Left forelimb (tissue), 1 donor: ENCODE measurements at places on chromosomes 1 and 21.

- no peak for DNase-seq
Measured at GRCh38 chr1:224665016-224665415, 48.9 kb downstream of the CNIH3 start.

DNA sequence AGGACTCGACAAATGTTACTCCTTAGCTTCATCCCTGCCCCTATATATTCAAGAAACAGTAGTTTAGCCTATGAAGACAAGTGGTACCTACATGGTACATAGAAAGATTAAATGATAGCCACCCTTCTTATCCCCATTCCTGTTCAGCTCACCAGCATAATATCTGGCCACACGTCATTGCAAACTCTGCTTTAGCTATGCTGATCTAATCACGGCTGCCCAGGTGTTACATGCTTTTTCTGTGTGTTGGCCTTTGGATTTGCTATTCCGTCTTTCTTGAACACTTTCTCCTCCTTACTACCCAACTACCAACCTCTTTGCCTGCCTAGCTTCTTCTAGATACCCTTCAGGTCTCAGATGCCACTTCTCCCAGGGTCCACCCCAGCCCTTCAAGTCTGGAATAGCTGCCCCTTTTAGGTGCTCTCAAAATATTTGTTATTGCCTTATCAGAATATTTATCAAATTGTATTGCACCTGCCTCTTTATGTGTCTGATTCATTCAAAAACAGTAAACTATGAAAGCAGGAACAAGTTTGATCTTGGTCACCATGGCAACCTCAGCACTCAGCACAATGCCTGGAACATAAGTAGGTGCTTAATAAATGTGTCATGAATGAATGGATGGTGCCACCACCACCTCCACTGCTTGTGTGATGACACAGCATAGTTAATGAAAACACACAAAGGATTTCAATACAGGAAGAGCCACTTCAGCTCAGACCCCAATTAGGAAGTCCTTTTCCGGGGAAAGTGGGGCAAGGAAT is 11.4 kb upstream of the DNASE2B start:
- DNase-seq, result no peak

- no peak for DNase-seq
Measured at GRCh38 chr1:192474080-192474683, 101.4 kb upstream of the RGS1 start.

DNA sequence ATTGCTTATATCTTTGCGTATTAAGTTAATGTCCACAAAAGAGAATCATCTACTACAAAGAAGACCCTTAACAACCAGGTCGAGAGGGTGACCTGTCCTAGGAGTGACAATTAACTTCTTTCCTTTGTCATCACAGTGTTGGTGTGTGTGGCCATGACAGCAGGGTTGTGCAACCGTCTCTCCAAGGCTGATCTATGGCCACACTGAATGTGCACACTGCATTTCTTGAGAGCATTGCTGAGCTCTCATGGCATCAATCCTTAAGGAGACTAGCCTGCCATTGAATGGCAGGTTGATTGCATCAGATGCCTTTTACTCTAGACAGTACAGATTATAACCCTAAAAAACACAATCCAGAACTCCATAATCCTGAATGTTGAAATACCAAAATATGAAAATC is 86.5 kb upstream of the OLFM3 start:
- no peak for DNase-seq

GRCh38 chr1:109891930-109892329 is 18.7 kb upstream of the CSF1 start:
- DNase-seq, result no peak

- no peak for DNase-seq
Measured at GRCh38 chr1:112544011-112544688, 35.4 kb downstream of the WNT2B start.

DNA sequence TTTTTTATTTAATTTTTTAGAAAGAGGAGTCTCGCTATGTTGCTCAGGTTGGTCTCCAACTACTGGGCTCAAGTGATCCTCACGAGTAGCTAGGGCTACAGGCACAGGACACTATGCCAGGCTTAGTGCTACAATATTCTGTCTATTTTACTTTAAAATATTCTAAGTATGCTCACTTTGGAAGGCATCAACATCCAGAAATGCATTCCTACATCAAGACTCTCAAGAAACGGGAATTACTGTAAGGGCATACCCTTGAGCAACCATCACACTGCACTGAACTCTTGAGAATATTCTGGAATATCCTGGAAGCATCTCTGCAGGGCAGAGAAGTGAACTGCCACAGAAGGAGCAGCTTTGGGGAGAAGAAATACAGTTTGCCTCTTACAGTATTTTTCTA is 565 bp upstream of the DMRTB1 start:
- DNase-seq, result no peak

- DNase-seq, result no peak
Measured at GRCh38 chr1:118363396-118363795, 178.4 kb upstream of the SPAG17 start.

DNA sequence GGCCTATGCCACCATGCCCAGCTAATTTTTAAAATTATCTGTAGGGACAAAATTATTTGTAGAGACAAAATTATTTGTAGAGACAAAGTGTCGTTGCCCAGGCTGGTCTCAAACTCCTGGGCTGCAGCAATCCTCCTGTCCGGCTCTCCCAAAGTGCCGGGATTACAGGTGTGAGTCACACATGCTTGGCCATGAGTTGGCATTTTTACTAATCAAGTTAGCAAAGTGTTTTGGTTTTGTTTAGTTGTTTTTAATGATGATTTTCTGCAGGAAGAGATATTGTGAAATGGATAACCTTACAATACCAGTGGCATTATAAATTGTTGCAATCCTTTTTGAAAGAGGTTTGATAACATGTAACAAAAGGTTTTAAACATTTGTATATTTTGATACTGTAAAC is 65.3 kb upstream of the MAGI3 start:
- no peak for DNase-seq

DNA sequence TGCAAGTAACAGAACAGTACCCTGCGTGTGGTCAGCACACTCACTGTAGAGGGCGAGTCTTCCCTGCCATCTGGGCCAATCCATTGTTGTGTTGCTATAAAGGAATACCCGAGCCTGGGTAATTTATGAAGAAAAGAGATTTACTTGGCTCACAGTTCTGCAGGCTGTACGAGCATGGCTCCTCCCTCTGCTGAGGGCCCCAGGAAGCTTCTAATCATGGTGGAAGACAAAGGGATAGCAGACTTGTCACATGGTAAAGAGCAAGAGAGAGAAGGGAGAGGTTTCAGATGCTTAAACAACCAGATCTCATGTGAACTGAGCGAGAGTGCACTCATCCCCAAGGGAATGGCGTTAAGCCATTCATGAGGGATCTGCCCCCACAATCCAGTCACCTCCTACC is 126.2 kb downstream of the CNIH3 start:
- DNase-seq, result no peak

DNA sequence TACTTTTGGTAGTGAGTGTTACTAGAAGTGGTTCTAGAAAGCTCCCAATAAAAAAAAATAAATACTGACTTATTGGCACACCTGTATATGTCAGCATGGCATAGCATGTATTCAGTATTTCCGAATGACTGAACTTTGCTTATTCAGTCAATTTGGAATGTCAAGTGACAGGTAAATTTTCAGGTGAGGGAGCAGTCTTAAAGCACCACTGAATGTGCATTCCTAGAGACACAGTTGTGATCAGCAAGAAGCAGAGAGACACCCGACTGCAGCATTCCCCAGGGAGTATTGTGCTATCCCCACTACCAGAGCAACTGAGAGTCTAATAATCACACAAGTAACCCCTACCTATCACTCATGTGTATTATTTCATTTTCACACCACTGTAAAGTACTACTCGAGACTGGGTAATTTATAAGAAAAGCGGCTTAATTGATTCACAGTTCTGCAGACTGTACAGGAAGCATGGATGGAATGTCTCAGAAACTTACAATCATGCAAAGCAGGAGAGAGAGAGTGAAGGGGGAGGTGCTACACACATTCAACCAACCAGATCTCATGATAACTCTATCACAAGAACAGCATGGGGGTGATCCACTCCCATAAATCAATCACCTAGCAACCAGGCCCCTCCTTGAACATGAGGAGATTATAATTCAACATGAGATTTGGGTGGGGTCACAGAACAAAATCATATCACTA is 201.5 kb downstream of the TBX15 start:
- DNase-seq, result no peak

DNA sequence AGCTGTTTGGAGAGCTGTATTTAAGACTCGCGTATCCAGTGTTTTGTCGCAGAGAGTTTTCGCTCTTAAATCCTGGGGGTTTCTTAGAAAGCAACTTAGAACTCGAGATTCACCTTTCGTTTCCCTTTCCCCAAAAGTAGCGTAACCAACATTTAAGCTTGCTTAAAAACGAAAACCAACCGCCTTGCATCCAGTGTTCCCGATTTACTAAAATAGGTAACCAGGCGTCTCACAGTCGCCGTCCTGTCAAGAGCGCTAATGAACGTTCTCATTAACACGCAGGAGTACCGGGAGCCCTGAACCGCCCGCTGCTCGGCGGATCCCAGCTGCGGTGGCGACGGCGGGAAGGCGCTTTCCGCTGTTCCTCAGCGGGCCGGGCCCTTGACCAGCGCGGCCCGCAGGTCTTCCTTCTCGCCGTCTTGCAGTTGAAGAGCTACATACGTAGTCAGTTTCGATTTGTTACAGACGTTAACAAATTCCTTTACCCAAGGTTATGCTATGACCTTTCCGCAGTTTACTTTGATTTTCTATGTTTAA is 1.9 kb downstream of the OLIG1 start:
- no peak for DNase-seq

DNA sequence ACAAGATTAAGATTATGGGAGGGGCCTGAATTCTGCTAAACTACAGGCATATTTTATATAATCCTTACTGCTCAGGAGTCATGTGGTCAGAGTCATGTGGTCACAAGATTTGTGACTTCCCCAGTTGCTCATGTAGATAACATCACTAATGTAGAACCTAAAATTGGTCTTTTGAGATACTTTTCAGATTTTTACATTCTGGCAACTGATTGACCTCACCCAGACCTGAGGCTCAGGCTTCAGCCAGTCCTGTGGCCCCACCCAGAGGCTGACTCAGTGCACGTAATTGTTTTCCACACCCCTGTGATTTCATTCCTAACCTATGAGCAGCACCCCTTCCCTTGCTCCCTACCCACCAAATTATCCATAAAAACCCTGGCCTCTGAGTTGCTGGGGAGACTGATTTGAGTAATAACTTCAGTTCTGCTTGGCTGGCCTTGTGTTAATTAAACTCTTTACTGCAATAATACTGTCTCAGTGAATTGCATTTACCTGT is 41.7 kb upstream of the ZNF326 start:
- DNase-seq, result no peak

- DNase-seq, result no peak
Measured at GRCh38 chr21:33940164-33940880, 24.7 kb upstream of the ATP5PO start.

DNA sequence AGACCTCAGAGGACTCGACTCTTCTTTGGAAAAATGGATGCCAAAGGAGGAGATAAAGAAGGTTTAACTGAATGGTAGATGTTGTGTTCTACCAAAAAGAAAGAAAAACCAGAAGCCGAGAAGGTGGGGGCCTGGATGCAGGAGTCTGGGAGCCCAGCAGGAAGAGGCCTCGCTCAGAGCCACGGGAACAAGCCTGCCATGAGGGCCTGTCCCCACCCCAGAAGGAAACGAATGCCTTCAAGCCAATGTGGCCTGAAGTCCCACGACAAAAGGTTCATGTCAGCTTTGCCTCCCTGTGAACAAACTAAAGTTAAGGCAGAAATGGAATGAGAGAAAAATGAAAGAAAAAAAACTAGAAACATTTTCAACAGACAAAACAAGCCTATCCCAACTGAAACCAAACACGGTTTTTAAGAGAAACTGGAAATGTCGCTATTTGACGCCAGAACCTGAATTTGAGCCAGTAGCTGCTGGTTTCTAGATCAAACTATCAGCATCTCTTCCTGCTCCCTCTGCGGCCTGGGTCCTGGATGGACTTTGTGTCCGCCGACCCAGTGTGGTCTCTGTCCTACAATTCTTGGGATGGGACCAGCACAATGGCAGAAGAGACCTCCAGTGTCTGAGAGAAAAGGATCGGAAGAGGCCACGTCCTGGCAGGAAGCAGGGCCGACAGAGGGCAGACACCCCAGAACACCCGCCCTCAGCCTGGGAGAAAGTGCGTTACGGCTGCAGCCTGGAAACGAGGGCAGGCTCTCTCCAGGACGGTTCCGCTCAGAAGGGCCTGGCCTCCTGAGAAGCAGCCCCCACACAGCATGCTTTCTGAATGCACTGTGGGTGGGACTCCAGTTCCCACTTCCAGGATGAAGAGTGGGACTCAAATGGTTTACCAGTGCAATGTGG is 35.2 kb downstream of the SLC45A1 start:
- no peak for DNase-seq

GRCh38 chr1:54297596-54298283 is 97.8 kb downstream of the MRPL37 start:
- no peak for DNase-seq

DNA sequence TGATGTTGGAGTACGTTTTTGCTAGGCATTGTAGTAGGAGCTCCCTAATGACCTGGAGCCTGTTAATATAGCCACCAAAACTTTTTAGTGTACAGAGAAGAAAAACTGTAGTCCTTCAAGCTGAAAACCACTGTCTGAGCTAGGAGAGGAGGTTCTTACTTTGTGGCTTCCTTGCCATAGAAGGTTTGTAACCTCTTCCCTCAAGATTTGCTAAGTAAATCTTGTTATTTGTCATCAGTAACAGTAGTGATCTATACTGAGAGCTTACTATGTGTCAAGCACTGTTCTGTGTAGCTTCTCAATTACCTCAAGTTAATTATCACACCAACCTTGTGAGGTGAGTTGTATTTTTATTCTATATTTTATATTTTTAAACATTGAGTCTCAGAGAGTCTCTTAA is 21.2 kb upstream of the LRRC8C start:
- no peak for DNase-seq

- DNase-seq, result no peak
Measured at GRCh38 chr1:176469450-176470010, 6.6 kb downstream of the PAPPA2 start.

DNA sequence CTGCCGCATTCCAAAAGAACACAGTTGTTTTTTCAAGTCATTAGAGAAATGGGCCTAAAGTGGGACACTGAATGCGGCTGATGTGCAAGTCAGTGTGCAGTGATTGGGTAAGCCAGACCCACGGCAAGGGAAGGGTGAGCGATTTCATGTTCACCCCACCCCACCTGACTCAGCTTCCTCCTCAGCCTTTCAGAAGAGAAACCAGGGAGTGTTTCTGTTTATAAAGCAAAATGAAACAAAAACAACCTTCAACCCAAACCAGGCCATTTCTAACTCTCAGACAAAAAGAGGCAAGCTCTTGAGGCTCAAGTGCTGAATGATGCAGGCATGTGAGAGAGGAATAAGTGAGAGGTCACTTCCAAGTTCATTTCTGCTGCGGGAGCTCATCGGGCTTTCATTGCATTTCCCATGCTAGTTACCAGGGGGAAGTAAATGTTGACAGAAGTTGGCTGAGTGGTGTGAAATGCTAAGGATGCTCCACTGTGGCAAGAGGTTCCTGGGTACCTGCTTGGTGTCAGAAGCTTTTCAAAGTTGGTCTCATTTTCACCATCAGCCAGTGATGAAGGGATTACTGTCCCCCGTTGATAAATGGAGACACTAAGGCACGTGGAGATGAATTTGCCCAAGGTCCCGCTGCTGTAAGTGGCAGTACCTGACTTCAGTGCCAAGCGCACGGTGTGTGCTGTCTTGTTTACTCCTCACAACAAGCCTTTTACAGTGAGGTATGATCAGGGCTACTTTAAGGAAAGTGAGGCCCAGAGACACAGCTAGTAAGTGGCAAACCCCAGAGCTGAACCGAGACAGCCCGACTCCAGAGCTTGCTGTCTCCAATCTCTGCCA is 29.1 kb downstream of the STPG1 start:
- no peak for DNase-seq

- DNase-seq, result no peak
Measured at GRCh38 chr1:169528215-169529067, 42.7 kb upstream of the SLC19A2 start.

- DNase-seq, result no peak
Measured at GRCh38 chr1:82044536-82044935, 243.8 kb downstream of the ADGRL2 start.
